ENCODE measurements at places on chromosomes 4 and X.

- no peak for DNase-seq
Observed at GRCh38 chrX:48490661-48491060, 14.7 kb downstream of the FTSJ1 start.

- no peak for DNase-seq
Observed at GRCh38 chr4:104930298-104930697, 216.4 kb upstream of the TET2 start.

DNA sequence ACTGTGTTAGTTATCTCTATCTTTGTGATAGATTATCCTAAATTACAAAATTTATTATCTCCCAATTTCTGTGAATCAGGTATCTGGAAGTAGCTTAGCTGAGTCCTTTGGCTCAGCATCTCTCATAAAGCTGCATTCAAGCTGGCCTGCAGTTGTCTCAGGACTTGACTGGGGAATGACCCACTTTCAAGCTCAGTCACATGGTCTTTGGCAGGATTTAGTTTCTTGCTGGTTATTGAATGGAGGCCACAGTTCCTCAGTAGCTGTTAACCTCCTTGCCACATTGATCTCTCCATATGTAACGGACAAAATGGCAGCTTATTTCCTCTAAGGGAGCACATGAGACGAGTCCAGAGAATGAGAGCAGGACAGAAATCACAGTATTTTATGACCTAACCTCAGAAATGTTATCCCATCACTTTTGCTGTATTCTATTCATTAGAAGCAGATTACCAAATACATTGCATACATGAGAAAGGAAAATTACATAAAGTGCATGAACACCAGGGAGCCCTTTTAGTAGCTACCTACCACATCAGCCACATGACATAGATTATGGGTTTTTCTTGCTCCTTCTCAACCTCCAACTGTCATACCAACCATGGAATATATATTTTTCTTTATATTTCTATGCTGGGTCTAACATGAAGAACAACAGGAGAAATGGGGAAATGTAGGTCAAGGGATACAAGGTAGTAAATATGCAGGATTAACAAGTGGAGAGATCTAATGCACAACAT is 730.1 kb downstream of the CCSER1 start:
- no peak for DNase-seq

DNA sequence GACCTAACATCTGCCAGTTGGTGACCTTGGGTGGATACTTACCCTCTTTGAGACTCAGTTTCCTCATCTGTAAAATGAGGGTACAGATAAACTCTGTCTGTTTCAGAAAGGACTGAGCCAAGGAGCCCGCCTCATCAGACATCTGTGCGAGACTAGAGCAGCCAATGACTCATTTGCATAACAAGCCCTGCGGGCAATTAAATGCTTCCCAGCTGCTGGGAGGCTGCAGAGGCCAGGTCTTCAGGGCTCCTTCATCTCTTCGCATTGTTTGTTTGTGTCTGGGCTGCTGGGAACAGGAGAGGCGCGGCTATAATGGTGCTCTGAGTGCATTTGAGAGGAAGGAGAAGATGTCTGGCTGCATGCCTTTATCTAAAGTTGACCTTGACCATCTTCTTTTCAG is 85.0 kb downstream of the ADRA2C start:
- DNase-seq, result no peak

Data from right forelimb (tissue), 1 donor.